ENCODE measurements at places on chromosomes 6 and 20.
A peak's percentile ranks its signal among the peaks of the same experiment; 100 is the strongest.

DNA sequence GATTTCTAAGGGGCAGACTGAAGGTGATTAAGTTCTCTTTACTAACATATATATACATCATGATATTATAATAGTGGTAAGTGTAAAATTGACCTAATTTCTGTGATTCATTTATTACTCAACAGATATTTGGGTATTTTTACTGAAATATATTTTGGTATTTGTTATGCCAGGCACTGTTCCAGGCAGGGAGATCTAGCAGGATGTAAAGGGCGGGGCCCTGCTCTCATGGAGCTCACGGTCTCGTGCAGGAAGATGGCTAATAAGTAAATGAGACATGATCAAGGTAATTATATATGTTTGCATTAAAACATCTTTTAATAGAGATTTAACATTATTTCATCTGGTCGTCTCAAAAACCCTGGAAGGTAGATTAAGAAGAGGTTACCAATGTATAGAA is 27.7 kb downstream of the FAM50B start:
- no peak for DNase-seq

DNA sequence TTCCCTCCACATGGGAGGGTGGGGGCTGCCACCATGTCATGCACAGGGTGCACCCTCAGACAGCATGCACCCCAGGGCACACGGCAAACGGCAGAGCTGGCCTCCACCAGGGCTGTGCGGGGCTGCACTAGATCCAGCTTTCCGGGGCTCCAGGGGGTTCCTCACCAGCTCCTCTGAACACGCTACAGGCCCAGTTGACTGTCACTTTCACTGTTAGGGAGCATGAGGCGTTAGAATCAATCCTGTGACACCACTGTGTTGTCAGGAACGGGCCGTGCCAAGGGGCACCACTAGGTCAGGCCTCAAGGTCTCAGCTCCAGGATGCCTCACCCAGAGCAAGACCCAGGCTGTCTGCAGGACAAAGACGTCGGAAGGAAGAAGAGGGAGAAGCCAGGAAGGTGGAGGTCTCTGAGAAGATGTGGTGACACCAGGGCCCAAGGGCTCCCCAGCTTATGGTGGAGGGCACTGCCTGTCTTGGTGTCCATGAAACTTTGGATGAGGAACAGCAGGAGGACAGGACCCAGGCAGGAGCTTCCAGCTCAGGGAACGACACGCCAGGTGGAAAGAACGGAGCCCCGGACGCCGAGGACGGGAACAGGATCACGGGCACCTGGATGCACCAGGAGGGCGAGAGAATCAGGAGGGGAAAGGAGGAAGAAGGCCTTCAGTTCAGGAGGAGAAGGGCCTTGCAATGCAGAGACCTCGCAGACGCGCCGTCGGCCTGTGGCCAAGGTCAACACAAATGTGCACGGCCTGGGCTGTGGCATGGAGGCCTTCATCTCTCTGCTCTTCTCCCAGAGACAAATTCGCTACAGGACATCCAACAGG is 49.5 kb downstream of the YTHDF1 start:
- DNase-seq = no peak

DNA sequence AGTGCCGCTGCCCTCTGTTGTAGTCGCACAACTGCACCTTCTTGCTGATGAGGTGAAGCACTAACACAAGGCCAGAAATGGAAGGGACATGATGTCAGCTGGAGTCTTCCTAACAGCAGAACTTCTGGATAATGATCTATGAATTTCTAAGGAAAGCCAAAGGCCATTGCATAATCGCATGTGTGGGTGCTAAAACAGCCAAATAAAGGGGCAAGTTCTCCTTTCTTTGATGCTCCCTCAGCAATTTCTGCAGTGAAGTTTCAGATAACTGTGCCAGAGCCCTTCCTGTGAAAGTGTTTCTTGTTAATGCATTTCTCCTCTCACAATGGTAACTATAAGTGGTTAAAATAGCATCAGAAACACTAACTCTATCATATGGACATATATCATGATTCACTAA is 8.0 kb upstream of the F13A1 start:
- no peak for DNase-seq

- DNase-seq = peak; percentile 31
These were observed 297.8 kb downstream of the PRL start for GRCh38 chr6:21999012-21999528.

GRCh38 chr20:10469056-10469455 is 34.0 kb downstream of the SLX4IP start:
- DNase-seq = no peak

DNA sequence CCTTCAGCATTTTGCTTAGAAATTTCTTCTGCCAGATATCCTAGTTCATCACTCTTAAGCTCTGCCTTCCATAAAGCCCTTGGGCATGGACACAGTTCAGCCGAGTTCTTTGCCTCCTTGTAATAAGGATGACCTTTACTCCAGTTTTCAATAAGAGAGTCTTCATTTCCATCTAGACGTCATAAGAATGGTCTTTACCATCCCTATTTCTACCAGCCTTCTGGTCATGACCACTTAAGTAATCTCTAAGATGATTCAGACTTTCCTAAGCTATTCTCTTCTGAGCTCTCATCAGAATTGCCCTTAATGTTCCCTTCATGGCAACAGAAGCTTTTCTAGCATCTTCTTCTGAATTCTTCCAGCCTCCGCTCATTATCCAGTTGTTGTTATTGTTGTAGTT is 126.1 kb downstream of the TFAP2C start:
- DNase-seq = peak; percentile 31

DNA sequence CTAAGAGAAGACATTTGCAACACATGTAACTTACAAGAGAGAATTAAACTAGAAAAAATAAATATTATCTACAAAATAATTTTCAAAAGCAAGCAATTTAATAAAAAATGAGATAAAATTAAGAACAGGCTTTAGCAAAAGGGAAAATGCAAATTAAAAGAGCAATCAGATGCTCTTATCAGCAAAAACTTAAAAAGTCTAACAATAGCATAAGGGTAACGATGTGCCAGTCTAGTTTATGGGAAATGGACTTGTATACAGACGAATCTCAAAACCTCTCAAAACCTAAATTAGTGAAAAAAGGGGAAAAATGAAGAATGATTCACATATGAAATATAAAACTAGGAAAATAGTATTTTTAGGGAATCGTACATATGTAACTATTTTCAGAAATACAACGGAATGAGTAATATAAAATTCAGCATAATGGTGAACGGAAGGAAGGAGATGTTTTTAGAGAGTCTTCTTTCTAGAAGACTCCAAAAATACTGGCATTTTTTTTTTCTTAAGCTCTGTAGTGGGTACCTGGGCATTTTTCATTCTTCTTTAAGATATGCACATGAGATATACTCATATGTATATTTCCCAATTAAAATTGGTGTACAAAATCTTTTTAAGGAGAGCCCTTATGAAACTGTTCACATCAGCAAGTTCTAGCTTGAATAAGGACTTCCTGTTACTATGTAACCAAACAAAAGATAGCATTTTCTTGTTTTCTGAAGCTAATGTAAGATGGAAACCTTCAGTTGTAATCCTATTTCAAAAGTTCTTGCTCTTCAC is 927 bp upstream of the MANEA start:
- no peak for DNase-seq

GRCh38 chr6:52584203-52584602 is 7.3 kb upstream of the TRAM2 start:
- DNase-seq = no peak

- peak; percentile 53 for DNase-seq
These were observed 53.5 kb downstream of the RCAN2 start for GRCh38 chr6:46437671-46438221.

GRCh38 chr20:36744243-36744642 is 1.6 kb downstream of the NDRG3 start:
- DNase-seq = no peak

- DNase-seq = no peak
These were observed 47.2 kb downstream of the RRBP1 start for GRCh38 chr20:17634661-17635331.

DNA sequence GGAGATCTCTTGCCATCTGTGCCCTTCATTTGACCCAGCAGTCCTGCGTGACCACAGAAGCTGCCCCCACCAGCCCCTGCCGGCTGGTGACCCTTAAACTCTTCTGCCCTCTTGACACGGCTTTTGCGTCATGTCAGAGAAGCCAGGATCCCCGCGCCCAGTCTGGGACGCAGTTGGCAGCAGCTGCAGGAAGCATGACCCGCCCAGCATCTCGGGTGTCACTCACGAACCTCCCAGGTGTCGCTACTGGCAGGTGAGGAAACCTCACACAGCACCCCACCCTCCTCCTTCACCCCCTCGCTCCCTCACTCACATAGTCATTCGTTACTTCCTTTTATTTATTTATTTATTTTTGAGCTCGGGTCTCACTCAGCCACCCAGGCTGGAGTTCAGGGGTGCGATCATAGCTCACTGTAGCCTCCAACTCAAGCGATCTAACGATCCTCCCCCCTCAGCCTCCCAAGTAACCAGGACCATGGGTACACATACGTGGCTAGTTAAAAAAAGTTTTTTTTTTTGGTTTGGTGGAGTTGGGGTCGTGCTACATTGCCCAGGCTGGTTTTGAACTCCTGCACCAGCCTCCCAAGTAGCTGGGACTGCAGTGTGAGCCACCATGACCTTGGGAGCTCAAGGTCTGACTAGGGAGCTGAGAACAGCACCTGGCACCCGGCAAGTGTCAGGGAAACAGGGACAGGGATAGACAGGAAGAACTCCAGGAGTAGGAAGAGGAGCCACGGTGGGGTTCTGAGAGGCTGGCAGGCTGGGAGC is 14.1 kb upstream of the SPDEF start:
- DNase-seq = no peak

DNA sequence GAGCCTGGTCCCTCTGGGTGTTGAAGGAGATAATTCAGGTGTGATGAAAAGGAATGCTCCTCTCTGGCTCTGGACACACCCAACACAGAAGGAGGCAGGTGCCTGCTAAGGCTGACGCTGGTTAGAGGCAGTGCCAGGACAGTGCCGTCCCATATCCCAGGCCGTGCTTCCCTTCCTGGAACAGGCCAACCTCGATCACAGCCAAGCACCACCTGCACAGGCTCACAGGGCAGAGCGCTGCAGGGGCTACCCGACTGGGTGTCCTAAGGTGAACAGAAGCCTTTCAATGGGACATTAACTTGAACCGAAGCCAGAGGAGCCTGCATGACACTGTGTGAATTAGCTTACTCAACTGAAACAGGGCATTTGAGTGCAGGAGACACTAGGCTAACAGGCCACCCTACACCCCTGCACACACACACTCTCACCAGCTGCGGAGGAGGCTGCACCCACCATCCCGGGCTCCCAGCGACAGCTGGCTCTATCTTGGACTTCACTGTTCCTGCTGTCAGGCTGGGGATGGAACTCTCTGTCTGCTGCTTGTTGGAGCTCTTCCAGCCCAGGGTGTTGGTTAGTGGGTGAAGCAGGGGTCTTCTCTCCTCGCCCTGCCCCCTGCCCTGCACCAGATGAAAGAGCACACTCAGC is 347.2 kb downstream of the TAF4 start:
- no peak for DNase-seq

- DNase-seq = no peak
These were observed 678.3 kb upstream of the NRSN1 start for GRCh38 chr6:23447731-23448130.

DNA sequence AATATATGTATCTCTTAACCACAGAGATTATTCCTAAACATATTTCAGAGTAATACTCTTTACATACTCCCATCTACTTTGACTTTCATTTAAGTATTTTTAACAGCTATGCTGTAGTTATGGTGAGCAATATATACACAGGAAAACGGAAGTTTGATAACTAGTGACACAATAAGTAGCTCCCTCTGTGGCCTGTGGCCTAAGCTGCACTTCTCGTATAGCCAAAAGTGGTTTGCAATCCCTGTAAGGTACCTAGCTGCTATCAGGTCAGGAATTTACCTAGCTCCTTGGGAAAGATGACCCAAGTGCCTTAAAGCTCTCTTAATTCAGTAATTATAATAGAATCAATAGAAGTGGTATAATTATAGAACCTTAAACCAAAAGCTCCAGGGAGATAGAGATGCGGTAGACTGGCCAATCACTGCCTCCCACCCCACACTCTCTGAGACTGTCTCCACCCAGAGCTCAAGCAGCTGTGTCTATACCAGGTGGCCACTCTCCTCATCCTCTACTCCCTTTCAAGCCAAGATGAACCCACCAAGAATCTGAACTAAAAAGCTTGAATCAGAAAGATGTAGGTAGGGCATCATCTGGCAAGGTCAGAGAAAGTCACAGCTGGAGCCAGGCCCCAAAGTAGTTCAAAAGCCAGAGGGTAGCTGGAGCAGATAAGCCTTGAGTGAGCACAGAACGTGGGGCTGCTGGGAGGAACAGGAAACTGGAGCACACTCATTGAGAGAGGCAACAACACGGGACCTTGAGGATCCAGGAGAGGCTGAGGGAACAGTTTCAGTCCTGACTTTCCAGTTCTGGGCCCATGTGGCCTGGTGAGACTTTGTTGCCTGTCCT is 84.9 kb upstream of the ASF1A start:
- DNase-seq = no peak

DNA sequence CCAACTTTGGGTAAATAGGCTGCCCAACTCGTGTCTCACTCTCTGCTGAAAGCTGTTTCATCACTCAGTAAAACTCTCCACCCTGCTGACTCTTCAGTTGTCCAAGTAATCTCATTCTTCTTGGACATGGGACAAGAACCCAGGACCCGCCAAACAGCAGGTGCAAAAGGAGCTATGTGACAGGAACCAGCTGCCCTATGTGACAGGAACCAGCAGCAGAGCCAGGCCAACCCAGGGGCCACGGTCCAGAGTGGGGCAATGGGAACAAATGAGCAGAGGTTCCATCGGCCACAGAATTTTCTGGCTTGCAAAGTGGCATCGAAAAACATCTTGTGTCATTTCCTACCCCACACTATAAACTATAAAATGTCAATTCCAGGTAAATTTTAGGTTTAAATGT is 56.5 kb downstream of the MOXD1 start:
- DNase-seq = no peak

- no peak for DNase-seq
These were observed 33.2 kb upstream of the TRAM2 start for GRCh38 chr6:52610011-52610410.

DNA sequence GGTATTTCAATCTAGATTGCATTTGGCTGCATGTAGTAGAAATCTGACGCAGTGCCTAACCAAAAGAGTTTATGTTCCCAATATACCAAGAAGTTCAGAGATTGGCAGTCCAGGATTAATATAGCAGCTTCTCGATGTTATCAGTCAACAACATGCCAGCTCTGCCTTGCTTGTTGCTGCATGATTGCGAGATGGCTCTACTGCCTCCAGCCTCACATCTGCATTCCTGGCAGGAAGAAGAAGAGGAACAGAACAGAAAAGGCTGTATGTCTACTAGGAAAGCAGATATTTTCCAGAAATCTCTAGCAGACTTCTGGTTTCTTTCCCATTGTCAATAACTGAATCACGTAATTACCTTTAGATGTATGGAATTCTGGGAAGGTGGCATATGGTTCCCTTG is 60.8 kb downstream of the SLC35D3 start:
- DNase-seq = no peak

- no peak for DNase-seq
These were observed 104.0 kb upstream of the EPHA7 start for GRCh38 chr6:93523365-93523764.

DNA sequence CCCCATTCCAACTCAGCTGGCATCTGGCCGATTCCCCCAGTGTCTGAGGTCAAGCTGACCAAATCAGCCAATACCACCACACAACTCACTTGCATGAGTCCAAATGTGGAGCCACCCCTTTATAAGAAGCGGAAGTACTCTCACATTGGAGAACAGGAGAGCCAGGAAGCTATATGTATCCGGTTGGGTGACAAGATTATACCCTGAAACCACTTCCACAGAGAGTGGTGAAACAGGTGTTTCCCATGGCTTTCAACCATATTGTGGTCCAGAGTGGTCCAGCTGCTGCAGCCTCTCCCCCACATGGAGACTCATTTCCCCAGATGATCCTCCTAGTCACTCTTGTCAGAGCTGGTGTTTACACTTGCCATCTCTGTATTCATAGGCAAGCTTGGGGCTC is 24.0 kb upstream of the SERINC1 start:
- no peak for DNase-seq

GRCh38 chr6:10740061-10740460 is 7.5 kb upstream of the TMEM14B start:
- DNase-seq = no peak

All from AG09309 (cell line).